ENCODE measurements at places on chromosomes 6 and 20.

DNA sequence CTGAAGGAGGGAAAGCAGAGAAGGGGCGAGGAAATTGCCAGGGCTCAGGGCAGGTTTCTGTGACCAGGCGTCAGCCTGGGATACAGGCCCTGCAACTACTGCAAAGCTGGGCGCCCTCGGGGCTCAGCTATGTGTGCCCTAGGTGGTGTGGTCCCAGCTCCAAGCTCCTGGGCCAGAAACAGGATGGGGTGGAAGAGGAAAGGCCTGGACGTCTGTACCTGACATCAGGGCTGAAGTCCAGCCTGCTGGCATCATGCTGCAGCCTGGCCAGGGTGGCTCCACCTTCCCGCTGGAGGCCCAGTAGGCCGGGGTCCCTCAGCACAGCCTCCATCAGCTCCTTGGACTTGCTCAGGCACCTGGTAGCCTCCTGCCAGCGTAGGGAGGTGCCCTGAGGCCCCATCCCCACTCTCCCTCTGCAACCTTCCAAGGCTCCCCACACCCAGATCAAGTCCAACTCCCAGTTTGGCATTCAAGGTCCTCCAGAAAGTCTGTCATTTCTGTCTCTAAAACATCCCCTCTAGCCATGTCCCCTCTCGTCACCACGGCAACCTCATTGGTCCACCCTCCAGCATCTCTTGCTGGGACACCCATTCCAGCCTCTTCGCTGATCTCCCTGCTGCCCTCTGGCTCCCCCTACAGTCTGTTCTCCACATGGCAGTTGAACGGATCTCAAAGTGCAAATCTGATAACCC is 38.2 kb downstream of the KIAA1755 start:
- DNase-seq, result peak; percentile 21

DNA sequence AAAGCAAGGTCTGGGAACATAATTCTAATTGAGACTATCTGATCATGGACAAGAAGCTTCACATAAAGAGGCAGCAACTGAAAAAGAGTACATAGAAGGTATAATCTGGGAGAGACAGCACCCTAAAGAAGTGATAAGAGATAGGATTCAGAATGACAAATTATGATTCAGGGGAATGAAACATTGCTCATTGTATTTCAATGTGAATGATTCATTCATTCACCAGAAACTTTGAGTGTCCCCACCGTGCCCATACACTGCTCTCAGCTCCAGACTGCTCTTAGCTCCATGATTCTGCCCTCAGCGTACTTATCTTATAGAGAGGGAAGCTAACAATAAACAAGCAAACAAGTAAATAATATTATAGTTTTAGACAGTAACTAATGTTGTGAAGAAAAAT is 329.3 kb upstream of the IRAK1BP1 start:
- no peak for DNase-seq

DNA sequence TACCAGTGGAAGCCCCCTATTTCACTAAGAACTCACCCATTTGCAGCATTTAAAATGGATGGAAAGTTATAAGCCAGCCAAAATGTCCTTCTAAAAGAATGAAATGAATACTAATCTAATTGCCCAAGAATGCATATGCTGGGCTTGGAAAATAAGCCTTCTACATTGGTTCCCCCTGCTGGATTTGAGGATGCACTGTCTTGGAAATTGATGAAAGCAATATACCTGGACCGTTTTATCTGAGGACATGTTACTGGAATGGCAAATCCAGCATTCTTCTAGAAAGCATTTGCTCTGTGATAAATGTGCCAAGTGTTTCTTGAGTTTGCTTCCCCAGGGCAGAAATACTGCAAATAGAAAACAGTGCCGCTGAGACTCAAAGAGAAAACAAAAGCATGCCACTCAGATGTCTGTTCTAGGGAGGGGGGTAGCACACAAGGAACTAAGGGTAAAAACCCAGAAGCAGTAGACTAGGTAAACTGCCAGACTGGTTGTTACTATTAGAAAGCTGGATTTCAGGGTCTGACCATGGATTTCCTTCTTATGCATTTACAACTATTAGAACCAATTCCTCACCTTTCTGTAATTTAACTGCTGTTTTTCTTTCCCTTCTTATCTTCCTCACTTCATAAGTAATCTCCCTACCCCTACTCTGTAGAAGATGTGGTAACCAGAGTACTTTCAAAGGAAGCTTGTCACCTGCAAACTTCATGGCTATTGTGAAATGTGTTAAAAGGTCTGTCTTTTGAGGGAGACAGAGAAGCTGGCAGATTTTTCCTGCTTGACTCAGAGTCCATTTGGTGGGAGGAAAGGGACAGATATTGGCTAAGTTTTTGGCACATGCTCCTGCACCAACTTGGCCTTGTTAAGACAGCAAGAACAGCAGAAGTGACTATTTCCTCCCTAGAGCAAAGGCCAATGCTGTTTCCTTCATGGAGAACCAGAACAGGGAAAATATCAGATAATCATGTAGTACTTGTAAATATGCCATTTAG is 642.6 kb downstream of the KIF16B start:
- peak; percentile 14 for DNase-seq

- no peak for DNase-seq
Observed at GRCh38 chr6:133710826-133711225, 178.1 kb upstream of the TCF21 start.

- no peak for DNase-seq
Observed at GRCh38 chr20:61599541-61599992, 347.5 kb downstream of the CDH4 start.

DNA sequence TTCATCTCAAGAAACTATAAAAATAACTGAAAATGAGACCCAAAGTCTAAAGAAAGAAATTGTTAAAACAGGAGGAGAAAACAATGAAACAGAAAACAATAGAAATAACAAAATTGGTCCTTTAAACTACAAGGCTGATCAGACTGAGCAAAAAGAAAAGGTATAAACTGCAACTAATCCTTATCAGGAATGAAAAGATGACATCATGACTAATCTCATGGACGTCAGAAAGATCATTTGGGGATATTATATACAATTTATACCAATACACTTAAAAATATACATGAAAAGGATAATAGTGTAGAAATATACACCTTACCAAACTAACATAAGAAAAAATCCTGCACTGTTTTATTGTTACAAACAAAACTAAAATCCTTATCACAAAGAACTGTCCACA is 315.6 kb downstream of the TAF4 start:
- no peak for DNase-seq

DNA sequence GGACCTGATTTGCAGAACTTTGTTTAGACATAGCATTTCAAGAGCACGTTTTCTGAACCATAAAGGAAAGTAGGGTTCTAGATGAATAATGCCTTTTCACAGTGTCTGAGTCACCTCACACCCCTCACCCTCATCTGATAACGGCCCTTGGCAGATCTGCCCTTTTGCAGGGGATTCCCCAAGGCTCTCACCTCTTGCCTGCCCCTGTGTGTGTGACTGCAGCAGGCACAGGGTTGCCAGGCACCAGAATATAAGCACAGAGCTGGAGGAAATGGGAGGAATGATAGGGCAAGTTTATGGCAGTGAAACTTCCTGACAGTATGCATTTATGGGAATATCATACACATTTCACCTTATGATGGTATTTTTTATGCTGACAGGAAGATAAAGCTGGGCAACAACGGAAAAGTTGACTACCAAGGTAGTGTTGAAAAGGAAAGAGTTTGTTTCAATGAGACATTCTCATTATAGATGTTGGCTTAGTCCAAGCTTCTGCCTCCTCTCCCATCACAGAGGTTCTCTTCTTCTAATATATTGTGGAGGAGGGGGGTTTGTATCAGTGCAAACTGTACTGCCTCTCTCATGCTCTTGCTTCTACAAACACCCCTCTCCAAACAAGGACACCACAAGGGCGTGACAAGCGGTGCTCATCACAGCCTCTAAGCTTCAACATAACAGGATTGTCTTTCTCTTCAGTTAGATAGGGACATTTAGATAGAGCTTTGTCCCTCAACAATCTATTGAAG is 101.5 kb upstream of the BACH2 start:
- no peak for DNase-seq

GRCh38 chr6:17584241-17584803 is 15.8 kb upstream of the FAM8A1 start:
- peak; percentile 44 for DNase-seq

- peak; percentile 64 for DNase-seq
Observed at GRCh38 chr20:57654363-57654997, 34.3 kb upstream of the ZBP1 start.

DNA sequence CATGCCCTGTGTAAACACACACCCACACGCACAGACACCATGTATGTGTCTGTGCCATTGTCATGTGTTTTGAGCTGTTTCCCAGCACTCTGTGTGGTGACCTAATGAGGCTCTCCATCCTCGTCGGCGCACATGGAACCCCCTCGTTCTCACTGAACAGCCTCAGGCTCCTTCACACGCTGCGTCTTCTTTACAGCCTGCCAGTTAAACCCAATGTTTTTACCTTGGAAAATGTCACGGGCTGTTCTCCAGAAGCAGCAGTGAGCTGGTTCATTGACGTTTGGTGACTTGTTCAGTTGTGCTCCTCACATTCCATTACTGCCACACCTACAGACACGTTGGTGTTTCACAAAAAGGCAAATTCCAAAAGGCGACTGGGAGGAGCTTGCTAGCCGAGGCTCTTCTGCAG is 201.0 kb upstream of the FOXQ1 start:
- no peak for DNase-seq

GRCh38 chr20:63652192-63652980 is 838 bp downstream of the STMN3 start:
- no peak for DNase-seq

- DNase-seq, result no peak
Observed at GRCh38 chr20:38441916-38442315, 6.8 kb upstream of the SNHG17 start.
